ENCODE measurements at places on chromosomes 4 and X.
A peak's percentile ranks its signal among the peaks of the same experiment; 100 is the strongest.

- DNase-seq = no peak
These were observed 120.0 kb upstream of the CHRDL1 start for GRCh38 chrX:110915570-110915969.

DNA sequence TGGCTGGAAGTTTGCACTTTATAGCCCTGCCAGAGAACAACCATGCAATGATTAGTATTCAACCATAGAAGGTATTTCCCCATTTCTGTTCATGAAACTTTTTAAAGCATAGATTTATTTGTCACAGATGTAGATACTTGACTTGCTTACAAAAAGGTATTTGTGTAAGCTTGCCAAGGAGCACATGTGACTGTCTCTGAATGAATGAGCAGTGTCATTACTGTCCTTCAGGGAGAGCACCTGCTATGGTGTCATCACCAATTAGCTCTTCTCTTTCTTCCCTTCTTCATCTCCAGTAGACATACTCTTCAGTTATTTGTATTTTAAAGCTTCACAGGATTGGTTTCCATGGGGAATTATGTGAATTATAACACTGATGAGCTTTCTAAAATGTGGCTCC lies 1064.7 kb upstream of the GRIA3 start:
- no peak for DNase-seq

- no peak for DNase-seq
These were observed 624.8 kb upstream of the ATOH1 start for GRCh38 chr4:93203708-93204107.

GRCh38 chrX:126164689-126165400 lies 1.2 kb downstream of the DCAF12L2 start:
- DNase-seq = no peak

DNA sequence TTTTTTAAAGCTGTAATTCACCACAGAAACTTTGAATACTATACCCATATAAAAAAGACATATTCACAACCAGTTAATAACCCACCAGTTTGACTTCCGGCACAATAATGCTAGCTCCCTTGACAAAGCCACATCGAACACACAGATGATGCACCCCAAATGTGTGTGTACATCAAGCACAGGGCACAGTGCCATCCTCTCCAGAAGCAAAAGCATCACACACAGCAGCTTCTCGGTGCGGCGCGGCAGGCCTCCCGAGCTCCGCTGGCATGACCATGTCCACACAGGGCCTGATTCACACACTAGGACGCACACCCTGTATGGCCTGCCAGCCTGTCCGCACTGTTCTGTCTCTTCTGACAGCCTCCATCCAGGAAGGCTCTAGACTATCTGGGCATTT lies 88.0 kb downstream of the LEF1 start:
- DNase-seq = no peak

GRCh38 chrX:103776546-103776945 lies at the start of gene PLP1:
PLP1 (plus strand) TSS chrX:103776840; CDS start chrX:103776996, 156 bp downstream.
- DNase-seq = peak; percentile 59

DNA sequence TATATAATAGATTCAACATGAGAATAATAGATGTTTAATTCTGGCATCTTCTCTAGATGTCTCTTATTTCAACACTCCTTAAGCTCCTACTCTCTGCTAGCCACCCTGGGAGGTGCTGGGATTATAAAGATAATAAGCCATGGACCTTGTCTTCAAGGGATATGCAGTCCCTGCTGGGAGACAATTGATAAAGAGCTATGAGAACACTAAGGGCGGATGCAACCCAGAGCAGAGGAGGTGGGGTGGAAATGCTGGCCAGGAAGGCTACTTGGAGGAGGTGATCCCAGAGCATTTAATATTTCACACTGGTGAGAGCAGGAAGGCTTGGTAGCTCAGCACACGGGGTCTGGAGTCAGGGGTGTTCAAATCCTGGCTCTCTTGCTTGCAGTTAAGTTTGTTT lies 18.3 kb upstream of the PGRMC2 start:
- no peak for DNase-seq

DNA sequence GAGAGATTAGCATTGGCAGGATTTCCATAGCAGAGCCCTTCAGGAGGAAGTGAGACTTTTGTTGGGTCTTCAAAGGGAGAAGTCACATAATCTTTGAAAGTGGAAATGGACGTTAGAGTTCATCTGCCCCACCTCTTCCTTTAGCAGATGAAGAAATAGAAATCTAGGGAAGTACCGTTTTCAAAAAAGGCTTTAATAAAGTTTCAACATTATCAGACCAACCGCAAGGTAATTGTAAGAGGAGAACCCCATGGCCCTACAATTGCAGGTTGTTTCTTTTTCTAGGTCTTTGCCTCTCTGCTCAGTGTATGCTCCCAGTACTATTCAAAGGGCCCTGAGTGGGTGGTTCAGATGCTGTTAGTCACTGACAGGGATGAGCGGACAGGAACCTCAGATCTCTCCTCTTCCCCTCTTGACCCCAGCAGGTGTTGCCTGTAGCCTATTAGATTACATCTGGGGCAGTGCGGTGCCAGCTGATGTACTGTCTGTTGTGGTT lies 48.6 kb upstream of the AP1S2 start:
- no peak for DNase-seq

DNA sequence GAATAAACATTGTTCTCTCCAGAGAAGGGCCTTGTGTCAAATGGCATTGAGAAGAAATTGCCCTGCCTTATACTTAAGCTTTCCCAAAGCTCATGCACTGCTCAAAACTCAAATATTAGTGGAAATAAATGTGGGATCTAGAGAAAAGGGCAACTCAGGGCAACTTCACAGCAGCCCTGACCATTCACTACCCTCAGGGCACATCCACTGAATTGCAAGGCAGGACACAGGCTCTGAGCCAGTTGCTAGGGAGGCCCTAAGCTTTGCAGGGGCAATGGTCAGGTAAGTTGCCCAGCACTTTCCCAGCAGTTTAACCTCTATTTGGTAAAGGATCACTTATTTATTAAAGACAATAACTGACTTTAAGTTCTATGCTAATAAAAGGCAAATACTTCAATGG lies 255.3 kb upstream of the TEX13A start:
- DNase-seq = no peak

DNA sequence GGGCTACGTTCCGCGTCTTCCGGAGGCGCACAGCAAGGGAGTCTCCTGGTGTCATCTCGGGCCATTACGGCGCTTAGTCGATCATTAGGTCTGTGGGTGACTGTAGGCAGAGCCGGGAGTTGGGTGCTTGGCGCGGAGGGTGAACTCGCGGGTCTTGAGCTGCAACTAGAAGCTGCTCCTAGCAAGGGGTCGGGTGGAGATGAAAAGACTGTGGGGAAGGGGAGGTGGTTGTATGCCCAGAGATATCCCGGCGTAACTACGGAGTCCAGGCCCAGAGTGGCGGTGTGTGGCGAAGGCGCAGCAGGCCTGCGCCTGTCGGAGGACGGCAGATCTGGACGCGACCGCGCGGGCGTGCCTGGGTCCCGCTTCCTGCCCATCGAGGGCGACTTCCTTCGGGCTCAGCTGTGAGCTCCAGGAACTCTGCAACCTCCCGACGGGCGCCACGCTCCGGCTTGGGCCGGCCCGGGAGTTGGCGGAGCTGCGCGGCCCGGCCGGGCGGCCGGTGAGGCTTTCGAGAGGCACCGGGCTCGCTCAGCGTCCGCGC lies 2.7 kb upstream of the NKX3-2 start:
- no peak for DNase-seq

All from forelimb muscle (tissue), 1 donor.